HFFc6 (cell line): ENCODE measurements at places on chromosomes 16 and 17.
A peak's percentile ranks its signal among the peaks of the same experiment; 100 is the strongest.

DNA sequence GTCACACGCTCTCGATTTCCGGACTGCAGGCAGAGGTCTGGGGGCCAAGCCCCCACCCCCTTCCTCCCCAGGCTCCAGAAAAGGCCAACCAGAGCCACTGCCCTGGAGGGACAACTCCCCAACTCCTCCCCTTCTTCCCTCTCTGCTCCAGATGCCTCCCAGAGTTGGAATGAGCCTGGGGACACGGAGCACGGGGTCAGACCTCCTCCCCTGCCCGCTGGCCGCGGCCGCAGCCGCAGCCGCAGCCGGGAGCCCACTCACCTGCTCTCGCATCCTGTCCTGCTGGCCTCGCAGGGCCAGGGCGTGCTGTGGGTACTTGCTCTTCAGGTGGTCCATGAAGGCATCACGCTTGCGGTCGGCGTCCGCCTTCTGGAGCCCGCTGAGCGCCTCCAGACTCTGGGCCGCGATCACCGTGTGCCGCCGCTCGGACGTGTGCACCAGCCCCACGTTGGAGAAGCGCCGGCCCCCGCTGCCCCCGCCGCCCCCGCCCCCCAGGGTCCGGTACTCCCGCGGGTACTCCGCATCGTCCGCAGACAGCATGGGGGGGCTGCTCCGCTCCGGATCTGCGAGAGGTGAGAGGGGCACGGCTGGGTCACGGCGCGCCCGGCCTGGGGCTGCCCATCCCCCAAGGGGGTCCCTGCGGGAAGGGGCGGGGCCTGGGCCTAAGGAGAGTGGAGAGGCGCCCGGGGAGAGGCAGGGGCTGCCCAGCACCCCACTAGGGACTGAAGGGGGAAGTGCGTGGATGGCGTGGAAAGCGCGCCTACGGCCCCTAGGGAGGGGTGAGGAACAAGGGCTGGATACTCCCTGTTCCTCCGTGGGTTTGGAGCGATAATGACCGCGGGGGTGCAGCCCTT is 27.3 kb downstream of the SRCIN1 start:
- DNase-seq = no peak

DNA sequence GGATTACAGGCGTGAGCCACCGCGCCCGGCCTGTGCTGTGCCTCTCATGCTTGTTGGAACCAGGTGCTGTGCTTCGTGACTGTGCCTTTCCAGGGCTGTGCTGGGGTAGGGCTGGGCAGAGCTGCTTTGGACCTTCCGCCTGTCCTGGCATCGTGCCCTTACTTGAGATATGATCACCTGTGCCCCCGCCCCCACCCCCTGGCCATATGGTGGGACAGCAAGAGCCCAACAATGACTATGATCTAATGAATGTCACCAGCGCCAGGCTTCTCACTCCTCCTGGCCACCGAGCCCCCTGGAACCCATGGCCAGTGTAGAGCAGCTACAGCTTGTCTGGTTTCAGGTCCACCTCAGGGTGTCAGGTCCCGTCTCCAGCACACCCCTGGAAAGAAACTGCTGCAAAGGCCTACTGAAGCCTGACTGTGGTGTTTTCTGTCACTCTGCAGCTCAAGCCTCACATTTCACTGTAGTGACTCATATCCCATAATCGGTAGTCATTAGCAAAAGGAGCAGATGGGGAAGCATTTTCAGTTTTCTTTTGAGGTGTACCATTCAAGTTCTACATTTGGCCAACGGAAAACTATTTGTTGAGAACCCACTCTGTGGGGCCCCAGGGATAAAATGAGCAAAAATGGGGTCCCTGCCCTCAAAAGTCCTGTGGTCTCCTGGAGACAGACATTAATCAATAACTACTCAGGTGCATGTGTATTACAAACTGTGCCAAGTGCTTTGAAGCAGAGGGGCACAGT is 22.1 kb downstream of the FCSK start:
- peak; percentile 76 for DNase-seq

- DNase-seq = peak; percentile 13
Measured at GRCh38 chr17:43695970-43696865, 34.5 kb upstream of the MEOX1 start.

GRCh38 chr17:69269131-69269998 is 40.7 kb upstream of the ABCA10 start:
- peak; percentile 29 for DNase-seq

GRCh38 chr17:79207960-79208359 is 133.3 kb downstream of the ENGASE start:
- no peak for DNase-seq

- no peak for DNase-seq
Measured at GRCh38 chr16:9599415-9600120, 508.1 kb downstream of the HAPSTR1 start.

- DNase-seq = no peak
Measured at GRCh38 chr17:5557990-5558389, 26.3 kb downstream of the NLRP1 start.

GRCh38 chr16:29710227-29711219 is 31.5 kb downstream of the QPRT start:
- DNase-seq = peak; percentile 73

- DNase-seq = peak; percentile 42
Measured at GRCh38 chr16:67236563-67237395, 9.8 kb downstream of the TMEM208 start.

GRCh38 chr16:83501481-83501880 is 306.3 kb upstream of the HSBP1 start:
- no peak for DNase-seq

GRCh38 chr16:74736531-74737157 is 36.0 kb upstream of the MLKL start:
- DNase-seq = no peak

DNA sequence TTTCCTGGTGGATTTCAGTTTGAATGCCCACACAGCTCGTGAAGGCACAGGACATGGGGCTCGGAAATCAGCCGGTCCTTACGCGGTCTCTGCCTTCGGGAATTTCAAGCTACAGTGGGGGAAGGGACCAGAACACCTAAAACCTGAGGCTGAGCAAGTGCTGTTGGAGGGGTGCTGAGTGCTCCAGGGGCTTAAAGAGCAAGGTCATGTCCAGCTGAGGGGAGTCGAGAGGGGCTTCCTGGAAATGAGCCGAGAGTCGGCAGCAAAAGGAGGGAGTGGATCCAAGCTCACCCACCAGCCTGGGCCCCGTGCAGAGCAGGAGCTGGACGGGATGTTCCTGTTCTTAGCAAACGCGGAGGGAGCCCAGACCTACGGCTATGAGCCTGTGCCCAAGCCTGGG is 73.2 kb upstream of the RPL38 start:
- no peak for DNase-seq

- DNase-seq = no peak
Measured at GRCh38 chr16:5979905-5980550, 882.4 kb upstream of the EEF2KMT start.

DNA sequence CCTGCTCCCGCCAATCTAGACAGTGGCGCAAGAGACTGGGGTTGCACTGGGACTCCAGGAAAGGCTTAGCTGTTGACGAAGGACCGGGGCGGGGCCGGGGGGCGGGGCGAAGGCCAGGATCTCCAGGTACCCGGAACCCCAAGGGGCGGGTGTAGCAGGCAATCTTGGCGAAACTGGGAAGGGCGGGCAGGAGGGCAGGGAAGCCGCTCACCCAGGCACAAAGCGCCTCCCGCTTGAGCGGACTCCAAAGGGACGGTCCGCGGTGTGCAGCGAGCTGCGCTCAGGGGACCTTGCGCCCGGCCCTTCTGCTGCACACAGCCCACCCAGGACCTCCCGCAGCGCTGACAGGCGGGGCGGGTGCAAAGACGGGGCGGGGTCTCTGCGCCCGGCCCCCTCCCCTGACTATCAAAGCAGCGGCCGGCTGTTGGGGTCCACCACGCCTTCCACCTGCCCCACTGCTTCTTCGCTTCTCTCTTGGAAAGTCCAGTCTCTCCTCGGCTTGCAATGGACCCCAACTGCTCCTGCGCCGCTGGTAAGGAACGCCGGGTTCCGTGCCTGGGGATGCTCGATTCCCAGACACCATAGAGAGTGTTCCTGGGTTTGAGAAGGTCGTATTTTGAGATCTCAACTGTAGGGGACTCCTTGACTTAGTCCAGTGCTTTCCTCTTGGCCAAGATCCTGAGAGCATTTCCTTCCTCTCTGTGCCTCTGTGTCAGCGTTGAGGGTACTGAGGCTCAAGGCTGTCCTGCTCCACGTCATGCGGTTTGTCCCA is at the start of gene MT1F:
Gene MT1F, plus strand, starts transcription at position 405 of the 772 bp plus-strand sequence. Its CDS starts 100 bp downstream, at position 505.
- no peak for DNase-seq

GRCh38 chr17:28719021-28719433 is 758 bp upstream of the RPL23A start:
- no peak for DNase-seq
